ENCODE measurements at places on chromosomes 7 and 10.

GRCh38 chr10:96229568-96230030, 41.8 kb downstream of the BLNK start:
- peak; percentile 91 for DNase-seq

- DNase-seq, result no peak
Observed at GRCh38 chr7:90404777-90405176, 1.5 kb downstream of the CLDN12 start.

DNA sequence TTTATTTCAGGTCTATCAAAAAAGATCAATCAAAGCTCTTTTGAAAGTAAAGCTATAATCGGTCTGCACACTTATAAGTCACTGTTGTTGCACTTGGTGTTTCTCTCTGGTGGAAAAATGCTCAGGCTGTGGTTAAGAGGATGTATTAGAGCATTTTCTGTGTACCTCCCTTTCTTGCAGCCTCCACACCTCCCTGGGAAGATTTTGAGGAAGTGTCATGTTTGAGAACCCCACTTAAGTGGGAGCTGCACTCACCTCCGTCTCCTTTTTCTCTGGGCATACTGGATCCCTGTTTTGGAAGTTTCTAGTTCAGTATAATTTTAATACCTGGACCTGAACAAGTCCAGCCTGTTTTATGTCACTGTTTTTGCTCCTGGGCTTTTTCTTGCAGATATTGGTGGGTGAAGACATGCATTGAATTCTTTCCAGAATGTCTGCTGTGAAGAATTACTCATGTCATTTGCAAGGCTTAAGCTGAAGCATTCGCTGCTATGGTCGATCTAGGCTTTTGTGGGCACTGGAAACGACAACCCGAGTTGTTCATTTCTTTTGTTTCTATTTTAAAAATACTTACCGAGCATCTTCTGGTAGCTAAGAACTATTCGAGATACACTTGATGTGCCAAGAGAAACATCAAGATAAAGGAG, 36.6 kb downstream of the TCF7L2 start:
- no peak for DNase-seq

GRCh38 chr7:6254866-6255265, 17.6 kb downstream of the CYTH3 start:
- DNase-seq, result no peak

- DNase-seq, result no peak
Observed at GRCh38 chr7:100736671-100737070, 3.3 kb downstream of the ZAN start.

GRCh38 chr7:33807779-33808482, 97.4 kb upstream of the BMPER start:
- peak; percentile 25 for DNase-seq

- no peak for DNase-seq
Observed at GRCh38 chr7:151951672-151952338, 4.4 kb upstream of the GALNTL5 start.

Measured in neural progenitor cell (in vitro differentiated cells).